ENCODE measurements at places on chromosomes 1 and 21. TPM values are rescaled to one million over a fixed set of nuclear protein-coding genes. Genes with fewer than 3 reads are reported as not detected.

- no peak for DNase-seq
Measured at GRCh38 chr1:155218854-155219591, 10.5 kb downstream of the MTX1 start.

GRCh38 chr1:192858456-192858855 lies 49.6 kb downstream of the RGS2 start:
- DNase-seq, result no peak

DNA sequence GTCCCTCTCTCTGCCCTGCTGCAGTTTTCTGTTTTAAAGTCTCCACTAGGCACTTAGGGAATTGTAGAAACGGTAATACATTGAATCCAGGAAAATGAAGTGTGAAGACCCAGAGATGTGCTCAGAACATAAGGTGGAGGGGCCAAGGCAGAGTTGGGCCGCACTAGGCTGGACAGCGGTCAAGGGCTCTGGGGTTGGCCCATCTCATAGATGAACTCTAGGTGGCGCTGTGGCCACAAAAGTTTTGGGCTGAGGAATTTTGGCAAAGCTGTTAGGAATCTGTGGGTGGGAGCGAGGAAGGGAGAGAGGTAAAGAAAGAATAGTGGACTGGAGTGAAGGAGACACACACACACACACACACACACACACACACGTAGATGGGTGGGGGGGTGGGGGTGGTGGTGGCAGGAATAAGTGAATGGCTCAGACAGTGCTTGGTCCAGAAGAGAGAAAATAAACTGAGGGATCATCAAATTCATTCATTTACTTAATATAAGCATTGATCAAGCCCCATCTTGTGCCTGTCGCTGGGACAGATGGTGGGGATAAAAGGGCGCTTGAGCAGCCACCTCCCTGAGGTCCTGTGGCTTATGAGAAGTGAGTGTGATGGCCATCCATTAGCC lies 258.5 kb downstream of the TRABD2B start:
- no peak for DNase-seq

GRCh38 chr1:65830306-65830705 lies 37.6 kb downstream of the PDE4B start:
- DNase-seq, result no peak

DNA sequence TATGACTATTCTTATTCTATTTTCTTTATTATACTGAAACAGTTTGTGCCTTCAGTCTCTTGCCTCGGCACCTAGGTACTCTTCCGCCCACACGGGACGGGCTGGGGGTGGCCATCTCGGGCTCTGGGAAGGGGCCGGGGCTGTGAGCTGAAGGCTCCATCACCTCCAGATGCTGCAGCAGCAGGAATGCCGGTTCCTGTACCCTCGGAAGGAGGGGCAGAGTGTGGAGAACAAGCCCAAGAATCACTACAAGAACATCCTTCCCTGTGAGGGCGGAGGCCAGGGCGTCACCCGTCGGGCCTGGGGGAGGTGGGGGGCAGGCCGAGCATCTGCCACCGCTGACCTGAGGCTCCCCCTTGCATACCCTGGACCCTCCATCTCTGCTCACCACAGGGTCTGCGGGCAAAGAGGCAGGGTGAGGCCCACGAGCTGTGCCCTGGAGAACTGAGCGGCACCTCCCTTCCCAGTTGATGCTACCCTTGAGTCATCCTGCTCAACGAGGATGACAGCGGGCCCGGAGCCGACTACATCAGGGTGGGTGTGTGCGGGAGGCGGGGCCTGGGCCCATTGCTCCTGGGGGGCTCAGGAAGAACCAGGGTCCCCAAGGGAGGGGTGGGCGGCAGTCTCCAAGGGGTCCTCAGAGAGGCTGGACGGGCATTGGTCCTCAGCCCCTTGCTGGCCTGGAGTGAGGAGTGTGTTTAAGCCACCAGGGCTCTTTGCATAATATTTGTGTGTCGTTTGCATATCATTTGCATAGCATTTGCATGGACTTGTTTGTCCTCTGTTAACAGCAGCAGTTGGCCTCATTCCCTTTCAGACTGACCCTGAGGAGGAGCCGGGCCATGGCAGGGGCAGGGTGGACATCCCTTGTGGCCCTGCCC lies 7.5 kb downstream of the RNF223 start:
- no peak for DNase-seq

- no peak for DNase-seq
Measured at GRCh38 chr1:118861216-118861615, 126.9 kb downstream of the TBX15 start.

The C1orf87 gene
- not detected for total RNA-seq

The PGLYRP3 gene
- not detected for total RNA-seq

DNA sequence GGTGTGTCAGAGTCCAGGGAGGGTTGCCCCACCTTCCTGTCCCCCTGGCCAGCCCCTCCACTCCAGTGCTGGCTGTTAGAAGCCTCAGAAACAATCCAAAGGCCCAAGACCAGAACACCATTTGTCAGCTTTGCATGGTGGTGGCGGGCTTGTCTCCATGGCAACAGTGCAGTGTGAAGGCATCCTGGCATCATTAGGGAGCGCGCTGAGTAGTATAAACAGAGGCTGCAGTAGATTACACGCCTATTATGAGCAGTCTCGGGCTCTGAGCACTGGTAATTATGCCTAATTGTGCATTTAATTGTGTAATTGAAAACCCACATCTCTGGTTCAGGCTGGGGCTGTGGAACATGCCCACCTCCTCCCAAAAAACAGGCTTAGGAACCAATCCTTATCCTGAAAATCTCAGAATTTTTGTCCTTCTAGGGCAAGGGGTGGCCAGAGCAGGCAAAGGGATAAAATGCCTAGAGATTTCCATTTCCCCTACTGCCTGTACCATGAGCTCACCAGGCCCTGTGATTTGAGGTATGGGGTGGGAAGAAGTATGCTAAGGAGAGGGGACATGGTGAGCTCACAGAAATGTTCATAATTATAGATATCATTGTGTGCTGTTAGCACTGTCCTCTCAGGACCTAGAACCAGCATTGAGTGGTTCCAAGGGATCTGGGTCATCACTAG lies 11.7 kb downstream of the NKAIN1 start:
- no peak for DNase-seq

DNA sequence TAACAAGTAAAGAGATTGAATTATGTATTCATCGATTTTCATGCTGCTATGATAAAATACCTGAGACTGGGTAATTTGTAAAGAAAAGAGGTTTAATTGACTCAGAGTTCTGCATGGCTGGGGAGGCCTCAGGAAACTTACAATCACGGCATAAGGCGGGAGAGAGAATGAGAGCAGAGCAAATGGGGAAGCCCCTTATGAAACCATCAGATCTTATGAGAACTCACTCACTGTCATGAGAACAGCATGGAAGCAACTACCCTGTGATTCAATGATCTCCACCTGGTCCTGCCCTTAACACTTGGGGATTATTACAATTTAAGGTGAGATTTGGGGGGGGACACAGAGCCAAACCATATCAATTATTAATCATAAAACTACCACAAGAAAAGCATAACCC lies 3.3 kb upstream of the GBP3 start:
- DNase-seq, result no peak
